ENCODE measurements at places on chromosomes 12 and 14.

- no peak for DNase-seq
These were observed 1.7 kb downstream of the RARG start for GRCh38 chr12:53230108-53230845.

GRCh38 chr12:65279369-65280112, 1.1 kb downstream of the MSRB3 start:
- DNase-seq = peak; percentile 78

GRCh38 chr14:38336298-38336697, 80.4 kb upstream of the CLEC14A start:
- no peak for DNase-seq

DNA sequence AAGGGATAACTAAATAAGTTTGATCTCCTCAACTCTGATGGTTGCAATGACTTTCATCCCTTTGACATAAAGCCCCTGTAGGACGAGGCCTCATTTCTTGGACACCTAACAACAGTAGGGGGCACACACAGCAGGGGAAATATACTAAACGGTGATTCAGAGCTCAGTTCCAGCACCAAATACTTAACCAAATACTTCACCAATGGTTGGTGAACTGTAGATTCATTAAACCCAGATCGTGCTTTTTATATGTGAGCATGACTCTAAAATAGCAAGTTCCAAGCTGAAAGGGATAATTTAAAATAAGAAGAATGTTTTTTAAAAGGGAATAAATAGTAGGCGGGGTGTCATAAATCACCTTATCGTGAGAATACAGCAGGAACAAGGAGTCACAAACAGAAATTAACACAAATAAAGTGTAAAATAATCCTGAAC, 53.2 kb downstream of the ATG2B start:
- DNase-seq = no peak

DNA sequence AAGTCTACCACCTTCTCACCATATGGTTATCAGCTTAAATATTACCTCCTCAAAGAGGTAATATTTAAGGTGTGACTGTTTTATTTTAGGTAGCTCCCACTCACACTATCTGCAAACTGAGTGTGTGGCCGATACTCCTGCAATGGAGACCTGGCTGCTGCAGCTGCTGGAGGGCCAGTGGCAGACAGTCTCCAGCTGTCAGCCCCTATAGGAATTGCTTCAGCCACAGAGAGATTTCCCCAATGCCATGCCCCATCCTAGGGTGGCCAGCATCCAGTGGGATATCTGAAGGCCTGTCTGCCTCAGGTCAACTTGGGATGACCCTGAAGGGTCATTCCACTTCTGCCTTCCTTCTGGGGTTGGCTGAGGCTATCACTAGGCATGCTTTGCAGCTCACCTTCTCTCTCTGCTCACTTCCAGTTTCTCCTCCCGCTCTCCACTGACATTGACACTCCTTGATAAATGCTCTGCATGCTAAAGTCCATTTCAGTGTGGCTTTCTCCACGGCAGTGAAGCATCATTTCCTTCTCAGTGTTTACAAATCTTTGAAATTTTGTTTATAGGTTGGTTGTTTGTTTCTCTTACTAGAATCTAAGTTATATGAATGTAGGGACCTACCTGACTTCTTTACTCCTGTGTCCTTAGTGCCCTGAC, 90.2 kb upstream of the USP44 start:
- DNase-seq = no peak

- DNase-seq = no peak
These were observed 979.0 kb downstream of the TMEM121 start for GRCh38 chr14:106505366-106505765.

GRCh38 chr14:91356181-91356763, 61.3 kb downstream of the CCDC88C start:
- no peak for DNase-seq

GRCh38 chr12:111412007-111412829, 6.5 kb downstream of the SH2B3 start:
- no peak for DNase-seq

- no peak for DNase-seq
These were observed 16.1 kb upstream of the SMOC1 start for GRCh38 chr14:69863083-69863482.

DNA sequence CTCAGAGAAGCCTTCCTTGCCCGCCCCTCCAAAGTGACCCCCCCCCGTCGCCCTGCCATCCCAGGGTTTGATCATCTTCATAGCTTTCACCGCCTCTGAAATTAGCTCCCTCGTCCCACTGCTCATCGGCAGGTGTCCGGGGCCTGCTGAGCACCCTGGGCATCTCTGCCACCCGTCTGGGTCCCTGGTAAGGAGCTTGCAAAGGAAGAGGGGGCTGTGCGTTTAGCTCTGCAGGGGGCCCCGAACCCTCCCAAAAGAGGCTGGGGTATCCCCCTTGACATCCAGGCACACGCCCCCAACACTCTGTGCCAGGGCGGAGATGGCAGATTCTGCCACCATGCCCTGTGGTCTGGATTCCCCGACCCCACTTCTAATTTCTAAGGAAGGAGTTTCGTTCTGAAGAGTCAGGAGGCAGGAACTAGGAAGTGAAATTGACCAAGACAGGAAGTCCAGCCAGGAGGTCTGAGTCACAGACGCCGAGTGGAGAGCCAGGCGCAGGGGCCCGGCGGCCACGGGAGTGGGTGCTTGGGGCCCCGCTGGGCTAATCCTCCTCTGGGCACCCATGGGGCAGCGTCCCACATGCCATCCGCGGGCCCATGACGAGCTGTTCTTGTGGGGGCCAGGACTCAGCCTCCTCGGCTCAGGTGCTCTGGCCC, 95.7 kb downstream of the RFLNA start:
- DNase-seq = peak; percentile 89
